Tongue (tissue), 3 donors: ENCODE measurements at places on chromosomes 2 and 18.

DNA sequence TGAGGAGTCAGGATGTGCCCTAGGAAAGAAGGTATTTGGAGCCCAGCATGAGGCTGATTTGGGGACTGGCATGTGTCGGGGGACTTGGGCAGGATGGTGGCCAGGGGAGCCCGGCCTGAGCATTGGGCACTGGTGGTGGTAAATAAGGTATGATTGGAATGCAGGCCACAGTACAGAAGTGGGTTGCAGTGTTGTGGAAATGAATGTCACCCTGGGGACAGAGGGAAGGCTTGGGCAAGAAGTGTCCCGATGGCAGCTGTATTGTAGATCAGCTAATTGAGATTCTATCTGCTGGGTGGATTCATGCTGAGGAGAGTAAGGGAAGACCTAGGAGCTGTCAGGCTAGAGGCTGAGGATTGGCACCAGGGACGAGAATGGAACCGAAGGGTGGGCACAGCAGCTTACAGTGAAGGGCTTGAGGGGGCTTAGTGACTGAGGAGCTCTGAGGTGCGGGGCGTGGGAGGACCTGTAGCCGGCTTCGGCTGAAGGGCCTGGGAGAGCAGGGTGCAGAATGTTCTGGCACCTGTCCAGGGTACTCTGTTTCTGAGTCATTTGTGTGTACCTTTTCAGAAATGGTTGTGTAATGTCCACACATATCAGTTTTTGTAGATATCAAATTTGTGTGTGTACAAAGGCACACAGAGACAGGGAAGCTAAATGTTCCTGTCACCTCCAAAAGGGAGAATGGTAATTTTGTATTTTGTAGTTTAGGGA lies 170.2 kb downstream of the PRKCE start:
- DNase-seq, result no peak

- DNase-seq, result no peak
These were observed 34.1 kb downstream of the SLC66A2 start for GRCh38 chr18:79917169-79917852.

DNA sequence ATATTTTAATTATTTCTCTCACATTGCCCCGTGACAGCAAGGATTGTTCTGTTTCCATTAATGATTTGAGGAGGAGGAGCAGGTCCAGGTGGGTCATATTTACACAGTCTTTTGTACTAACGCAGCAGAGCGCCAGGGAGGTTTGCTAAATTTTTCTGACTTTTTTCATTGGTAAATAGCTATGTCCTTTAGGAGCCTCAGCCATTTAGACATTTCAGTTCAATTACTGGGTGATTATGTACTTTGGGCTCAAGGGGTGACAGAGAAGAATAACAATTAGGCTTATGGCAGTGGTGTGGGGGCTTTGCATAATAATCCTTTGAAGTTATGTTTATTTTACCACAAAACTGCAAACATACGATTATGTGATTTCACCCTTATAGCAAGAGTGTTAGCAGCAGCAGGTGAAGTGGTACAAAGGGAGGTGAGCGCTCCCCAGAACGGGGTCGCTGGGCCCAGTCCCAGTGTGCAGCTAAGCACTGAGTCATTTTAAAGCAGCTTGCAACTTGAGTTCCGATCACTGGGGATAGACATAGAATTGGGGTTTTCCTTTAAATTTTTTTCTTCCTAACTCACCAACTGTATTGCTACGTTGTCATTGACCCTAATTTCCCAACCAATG lies 80.3 kb downstream of the TSHZ1 start:
- no peak for DNase-seq

- no peak for DNase-seq
These were observed 551.6 kb downstream of the ZEB2 start for GRCh38 chr2:143968360-143968759.

GRCh38 chr2:119764832-119765231 lies 5.1 kb downstream of the PTPN4 start:
- no peak for DNase-seq

GRCh38 chr2:227248876-227249275 lies 76.2 kb upstream of the MFF start:
- DNase-seq, result no peak

GRCh38 chr2:215627771-215628170 lies 191.9 kb upstream of the FN1 start:
- no peak for DNase-seq

GRCh38 chr18:79944126-79944731 lies 7.2 kb downstream of the SLC66A2 start:
- DNase-seq, result peak; percentile 32

- no peak for DNase-seq
These were observed 9.4 kb downstream of the CYP26B1 start for GRCh38 chr2:72138011-72138881.

DNA sequence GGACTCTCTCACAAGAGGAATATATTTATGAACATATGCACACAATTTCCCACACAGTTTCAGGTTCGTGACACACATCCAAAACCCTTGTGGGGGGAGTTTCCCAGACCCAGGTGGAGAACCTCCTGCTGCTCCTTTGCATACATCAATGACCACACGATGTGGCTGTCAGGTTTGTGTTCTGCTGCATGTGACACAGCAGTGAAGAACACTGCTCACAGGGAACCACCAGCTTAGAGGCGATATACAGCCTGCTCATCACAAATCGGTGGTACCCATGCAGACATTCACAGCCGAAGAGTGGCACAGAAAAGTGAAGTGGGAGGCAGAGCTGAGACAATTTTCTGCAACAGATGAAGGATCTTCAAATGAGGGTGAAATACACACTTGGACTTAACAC lies 175.6 kb upstream of the ZFP36L2 start:
- no peak for DNase-seq

GRCh38 chr2:177338177-177338721 lies 54.3 kb upstream of the AGPS start:
- DNase-seq, result no peak

GRCh38 chr2:85089585-85089984 lies 43.6 kb upstream of the TCF7L1 start:
- DNase-seq, result peak; percentile 94

- no peak for DNase-seq
These were observed 36.5 kb upstream of the SNED1 start for GRCh38 chr2:240961910-240962299.
